ENCODE measurements at places on chromosomes 3 and 15.

DNA sequence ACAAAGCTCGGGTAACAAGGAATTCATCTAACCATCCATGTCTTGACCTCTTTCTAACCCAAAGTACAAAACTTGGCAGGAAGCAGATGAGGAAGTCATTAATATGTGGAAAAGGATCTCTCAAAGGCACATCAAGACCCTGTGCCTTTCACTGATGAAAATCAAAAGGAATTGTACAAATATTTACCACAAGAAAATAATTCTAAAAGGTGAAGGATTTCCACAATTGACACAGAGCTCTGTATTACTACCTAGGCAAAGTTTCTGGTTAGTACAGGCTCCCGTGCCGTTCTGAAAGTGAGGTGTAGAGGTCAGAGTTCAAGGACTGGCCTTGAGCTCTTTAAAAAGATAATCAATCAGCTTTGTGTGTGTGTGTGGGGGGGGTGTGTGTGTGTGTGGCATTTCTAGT lies 239.7 kb upstream of the ICE2 start:
- H3K4me1 ChIP-seq = no peaks in the 10 kb centered on the region
- DNase-seq = no peak
- no peak overlapping the region for H3K4me3 ChIP-seq
- no peak overlapping the region for H3K27ac ChIP-seq
- H3K36me3 ChIP-seq = no peaks in the 10 kb centered on the region

DNA sequence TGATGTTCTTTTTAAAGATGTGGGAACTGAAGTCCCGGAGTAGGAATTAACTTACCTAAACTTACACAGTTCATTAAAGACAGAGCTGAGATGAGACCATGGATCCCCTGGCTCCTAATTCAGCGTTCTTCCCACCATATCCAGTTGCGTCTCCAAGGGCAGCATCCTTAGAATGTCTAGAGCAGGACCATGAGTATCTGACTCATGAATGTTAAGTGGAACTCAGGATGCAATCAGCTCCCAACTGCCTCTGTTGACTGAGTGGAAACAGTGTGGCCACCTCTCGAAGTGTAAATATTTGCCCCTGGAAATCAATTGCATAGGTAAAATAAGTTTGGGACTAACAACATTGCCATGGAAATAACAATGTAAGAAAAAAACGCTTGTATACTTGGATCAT lies 2.5 kb downstream of the SNTN start:
- H3K4me3 ChIP-seq = no peak overlapping the region
- DNase-seq = no peak
- H3K27me3 ChIP-seq = no peaks in the 10 kb centered on the region
- H3K36me3 ChIP-seq = no peaks in the 10 kb centered on the region
- H3K4me1 ChIP-seq = no peaks in the 10 kb centered on the region

DNA sequence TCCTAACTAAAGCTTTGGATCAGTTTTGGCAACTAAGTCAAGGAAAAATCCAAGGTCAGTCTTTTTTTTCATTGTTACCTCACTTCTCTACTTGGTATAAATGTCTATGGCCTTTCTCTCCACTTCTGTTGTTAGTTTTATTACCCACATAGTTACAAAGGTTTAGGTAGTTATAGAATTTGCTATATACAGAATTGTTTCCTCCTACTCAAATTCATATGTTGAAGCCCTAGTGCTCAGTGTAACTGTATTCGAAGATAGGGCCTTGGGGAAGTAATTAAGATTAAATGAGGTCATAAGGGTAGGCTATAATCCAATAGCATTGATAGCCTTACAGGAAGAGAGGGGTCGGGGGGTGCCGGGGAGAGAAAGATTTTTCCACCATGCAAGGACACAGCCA lies 19.7 kb upstream of the STIMATE start:
- H3K36me3 ChIP-seq = no peaks in the 10 kb centered on the region
- no peak for DNase-seq
- no peak overlapping the region for H3K27ac ChIP-seq
- no peak overlapping the region for H3K4me3 ChIP-seq
- no peaks in the 10 kb centered on the region for H3K4me1 ChIP-seq
- H3K27me3 ChIP-seq = no peaks in the 10 kb centered on the region

- DNase-seq = no peak
- no peaks in the 10 kb centered on the region for H3K36me3 ChIP-seq
- H3K4me3 ChIP-seq = no peak overlapping the region
- peaks cover 8% of the 10 kb centered on the region for H3K4me1 ChIP-seq
- H3K27ac ChIP-seq = no peak overlapping the region
These were observed 90.4 kb downstream of the FOXP1 start for GRCh38 chr3:71492974-71493771.

DNA sequence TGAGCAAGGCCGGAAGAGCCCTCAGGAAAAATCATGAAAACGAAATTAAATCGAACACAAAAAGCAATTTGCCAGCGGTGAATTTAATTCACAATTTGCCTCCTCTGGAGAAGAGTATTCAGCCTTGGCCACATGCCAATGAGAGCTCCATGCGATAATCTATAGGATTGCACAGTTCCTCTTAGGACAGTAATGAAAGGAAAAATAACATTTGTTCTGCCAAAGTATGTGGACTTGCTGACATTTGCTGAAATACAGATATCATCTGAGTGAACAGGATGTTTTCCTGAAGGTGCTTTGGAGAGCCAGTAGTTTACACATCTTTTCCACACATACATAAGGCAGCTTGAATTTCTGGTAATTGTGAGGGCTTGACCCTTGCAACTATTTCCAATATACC lies 188.6 kb upstream of the PDZRN3 start:
- no peak overlapping the region for H3K27ac ChIP-seq
- no peak for DNase-seq
- no peaks in the 10 kb centered on the region for H3K36me3 ChIP-seq

- H3K4me3 ChIP-seq = no peak overlapping the region
- peaks cover 75% of the 10 kb centered on the region for H3K36me3 ChIP-seq
- DNase-seq = no peak
These were observed 68.7 kb downstream of the AAGAB start for GRCh38 chr15:67185621-67186225.

DNA sequence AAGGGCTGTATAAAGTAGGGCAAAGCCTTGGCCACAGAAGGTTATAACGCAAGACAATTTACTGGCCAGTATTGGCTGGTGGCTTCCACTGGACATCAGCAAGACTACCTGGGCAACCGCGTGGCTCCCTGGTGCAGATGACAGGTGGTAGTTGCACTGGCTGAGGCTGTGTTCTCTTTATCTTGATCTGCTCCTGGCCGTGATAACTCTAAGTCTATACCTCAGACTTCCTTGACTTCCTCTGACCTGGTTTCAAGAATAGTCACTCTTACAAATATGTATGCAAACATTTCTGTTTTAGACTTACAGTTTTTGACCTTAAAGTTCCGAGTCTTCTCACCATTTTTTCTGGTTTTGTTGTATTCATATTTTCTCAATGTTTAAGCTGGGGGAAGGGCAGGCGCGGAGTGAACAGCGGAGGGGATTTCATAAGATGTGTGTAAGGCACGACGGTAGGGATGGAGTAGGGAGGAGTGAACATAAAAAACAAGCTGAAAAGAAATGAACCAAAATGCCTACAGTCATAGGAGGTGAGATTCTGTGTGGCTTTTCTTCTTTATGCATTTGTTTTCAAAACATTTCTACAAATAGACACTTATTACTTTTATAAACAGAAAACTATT lies 15.2 kb upstream of the TMEM212 start:
- DNase-seq = no peak
- no peaks in the 10 kb centered on the region for H3K36me3 ChIP-seq
- no peaks in the 10 kb centered on the region for H3K27me3 ChIP-seq
- no peaks in the 10 kb centered on the region for H3K4me1 ChIP-seq
- no peak overlapping the region for H3K27ac ChIP-seq

GRCh38 chr3:29901097-29901496 lies 620.2 kb downstream of the RBMS3 start:
- no peaks in the 10 kb centered on the region for H3K27me3 ChIP-seq
- H3K4me1 ChIP-seq = no peaks in the 10 kb centered on the region
- H3K27ac ChIP-seq = no peak overlapping the region
- no peak for DNase-seq

DNA sequence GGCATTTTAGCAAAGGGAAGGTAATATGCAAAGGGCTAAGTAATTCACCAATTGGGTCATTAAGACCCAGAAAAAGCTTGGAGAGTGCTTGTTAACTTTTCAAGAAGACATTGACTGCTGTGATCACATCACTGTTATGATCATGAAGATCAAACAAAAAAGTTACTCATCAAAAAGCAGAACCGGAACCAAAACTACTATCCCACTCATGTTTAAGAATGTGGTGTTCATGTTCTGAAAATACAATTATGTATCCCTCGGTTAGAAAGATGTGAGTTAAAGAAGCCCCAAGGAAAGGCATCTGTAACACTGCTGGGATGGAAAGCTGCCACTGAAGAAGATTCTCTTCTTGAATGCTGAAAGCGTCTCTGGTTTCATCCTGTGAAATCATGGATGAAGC lies 32.6 kb downstream of the BBX start:
- DNase-seq = no peak
- H3K4me3 ChIP-seq = no peak overlapping the region
- H3K4me1 ChIP-seq = no peaks in the 10 kb centered on the region
- no peak overlapping the region for H3K27ac ChIP-seq

- DNase-seq = no peak
- H3K36me3 ChIP-seq = no peaks in the 10 kb centered on the region
These were observed 21.6 kb downstream of the REC114 start for GRCh38 chr15:73464602-73465001.

GRCh38 chr3:7437231-7437630 lies 576.3 kb downstream of the GRM7 start:
- DNase-seq = no peak
- H3K27me3 ChIP-seq = no peaks in the 10 kb centered on the region
- H3K36me3 ChIP-seq = no peaks in the 10 kb centered on the region
- no peaks in the 10 kb centered on the region for H3K4me1 ChIP-seq

GRCh38 chr3:6962801-6963200 lies 101.9 kb downstream of the GRM7 start:
- H3K4me1 ChIP-seq = no peaks in the 10 kb centered on the region
- H3K27ac ChIP-seq = no peak overlapping the region
- H3K27me3 ChIP-seq = no peaks in the 10 kb centered on the region
- no peak for DNase-seq

- no peaks in the 10 kb centered on the region for H3K4me1 ChIP-seq
- no peaks in the 10 kb centered on the region for H3K36me3 ChIP-seq
- no peak for DNase-seq
- no peaks in the 10 kb centered on the region for H3K27me3 ChIP-seq
- no peak overlapping the region for H3K27ac ChIP-seq
- no peak overlapping the region for H3K4me3 ChIP-seq
These were observed 105.0 kb downstream of the TPRA1 start for GRCh38 chr3:127485396-127486170.

DNA sequence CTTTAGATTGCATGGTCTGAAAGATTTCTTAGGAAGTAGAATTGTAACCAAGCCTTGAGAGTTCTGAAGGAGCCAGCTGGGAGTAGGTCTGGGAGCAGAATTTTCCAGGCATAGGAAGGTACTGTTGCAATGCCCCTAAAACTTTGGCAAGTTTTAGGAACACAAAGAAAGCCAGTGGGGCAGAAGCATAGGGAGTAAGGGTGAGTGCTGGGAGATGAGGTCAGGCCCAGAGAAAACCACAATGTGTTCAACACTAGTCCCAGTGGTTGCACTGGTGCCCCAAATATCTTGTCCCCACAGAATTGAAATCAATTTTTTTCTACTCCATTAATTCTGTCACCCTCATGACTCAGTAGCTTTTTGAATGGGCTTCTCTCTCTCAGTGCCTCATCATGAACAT lies 120.7 kb upstream of the GALNT15 start:
- H3K36me3 ChIP-seq = no peaks in the 10 kb centered on the region
- H3K27ac ChIP-seq = no peak overlapping the region
- no peak overlapping the region for H3K4me3 ChIP-seq
- no peaks in the 10 kb centered on the region for H3K4me1 ChIP-seq
- no peak for DNase-seq

DNA sequence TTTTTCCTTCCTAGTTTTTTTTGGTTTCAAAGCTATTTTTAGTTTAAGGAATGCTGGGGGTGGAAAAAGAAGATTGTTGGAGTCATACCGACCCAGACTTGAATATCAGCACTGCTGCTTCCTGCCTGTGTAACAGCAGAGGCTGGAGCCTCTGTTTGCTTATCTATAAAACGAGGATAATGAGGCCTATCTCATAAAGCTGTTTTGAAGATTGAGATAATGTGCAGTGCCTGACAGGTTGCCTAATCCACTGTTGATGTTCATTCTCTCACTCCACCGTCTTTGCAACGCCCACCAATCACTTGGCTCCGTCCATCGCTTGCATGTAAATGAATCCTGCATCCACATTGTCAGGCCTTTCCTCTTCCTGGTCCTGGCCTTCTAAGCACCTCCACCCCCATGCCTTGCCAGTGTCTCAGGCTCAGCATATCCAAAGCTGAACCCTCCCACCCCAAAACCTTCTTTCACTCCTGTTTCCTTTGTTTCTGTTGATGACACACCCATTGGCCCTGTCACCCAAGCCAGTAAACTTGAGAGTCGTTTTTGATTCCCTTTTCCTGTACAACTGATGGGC lies 94.9 kb downstream of the MEX3B start:
- no peaks in the 10 kb centered on the region for H3K36me3 ChIP-seq
- no peak overlapping the region for H3K4me3 ChIP-seq
- no peaks in the 10 kb centered on the region for H3K27me3 ChIP-seq
- no peaks in the 10 kb centered on the region for H3K4me1 ChIP-seq
- no peak for DNase-seq
- no peak overlapping the region for H3K27ac ChIP-seq

GRCh38 chr3:186516646-186517045 lies 27.5 kb downstream of the CRYGS start:
- peaks cover 3% of the 10 kb centered on the region for H3K4me1 ChIP-seq
- H3K27ac ChIP-seq = no peak overlapping the region
- no peaks in the 10 kb centered on the region for H3K27me3 ChIP-seq
- DNase-seq = no peak
- H3K4me3 ChIP-seq = no peak overlapping the region

DNA sequence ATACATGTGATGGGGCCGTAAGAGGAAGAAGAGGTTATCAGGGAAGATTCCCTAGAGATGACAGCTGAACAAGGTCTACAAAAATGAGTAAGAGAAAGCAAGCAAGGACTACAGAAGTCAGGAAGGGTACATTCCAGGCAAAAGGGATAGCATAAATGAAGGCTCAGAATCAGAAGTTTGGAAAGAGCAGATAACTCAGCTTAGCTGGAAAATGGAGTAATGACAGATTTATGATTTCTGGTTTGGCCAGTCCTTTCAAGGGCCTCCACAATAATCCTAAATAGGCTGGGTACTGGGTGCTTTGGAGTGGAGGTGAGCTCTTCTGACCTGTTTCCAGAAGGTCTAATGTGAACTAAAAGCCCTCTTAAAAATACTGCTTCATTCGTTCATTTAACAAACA lies 110.7 kb downstream of the MYO5A start:
- no peak overlapping the region for H3K27ac ChIP-seq
- H3K36me3 ChIP-seq = no peaks in the 10 kb centered on the region
- no peaks in the 10 kb centered on the region for H3K27me3 ChIP-seq

- no peak overlapping the region for H3K27ac ChIP-seq
- no peaks in the 10 kb centered on the region for H3K36me3 ChIP-seq
- DNase-seq = peak; percentile 89
- H3K27me3 ChIP-seq = no peaks in the 10 kb centered on the region
These were observed 63.9 kb upstream of the FAM98B start for GRCh38 chr15:38389924-38390542.

- H3K4me3 ChIP-seq = no peak overlapping the region
- no peaks in the 10 kb centered on the region for H3K4me1 ChIP-seq
- no peaks in the 10 kb centered on the region for H3K36me3 ChIP-seq
- no peak overlapping the region for H3K27ac ChIP-seq
- no peaks in the 10 kb centered on the region for H3K27me3 ChIP-seq
- DNase-seq = no peak
These were observed 35.8 kb downstream of the ABHD17C start for GRCh38 chr15:80730926-80731325.

Data from Peyer's patch (tissue), 4 donors.